Activated CD4-positive, alpha-beta T cell treated with anti-CD3 and anti-CD28 coated beads for 36 hours (primary cell): ENCODE measurements at places on chromosomes 11 and 22.

GRCh38 chr22:38327805-38328204 is 10.6 kb upstream of the CSNK1E start:
- no peak for DNase-seq
- no peak overlapping the region for H3K27ac ChIP-seq
- H3K27me3 ChIP-seq: peaks cover 4% of the 10 kb centered on the region
- H3K4me1 ChIP-seq: no peaks in the 10 kb centered on the region
- no peak overlapping the region for H3K4me3 ChIP-seq

DNA sequence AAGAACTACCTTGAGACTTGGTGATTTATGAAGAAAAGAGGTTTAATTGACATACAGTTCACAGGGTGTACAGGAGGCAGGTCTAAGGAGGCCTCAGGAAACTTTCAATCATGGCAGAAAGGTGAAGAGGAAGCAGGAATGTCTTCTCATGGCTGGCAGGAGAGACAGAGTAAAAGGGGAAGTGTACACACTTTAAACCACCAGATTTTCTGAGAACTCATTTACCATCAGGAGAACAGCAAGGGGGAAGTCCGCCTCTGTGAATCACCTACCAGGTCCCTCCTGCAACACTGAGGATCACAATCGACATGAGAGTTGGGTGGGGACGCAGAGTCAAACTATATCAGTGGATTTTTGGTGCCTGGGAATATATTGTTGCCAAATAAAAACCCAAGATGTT is 40.3 kb upstream of the OR5D13 start:
- H3K27ac ChIP-seq: no peak overlapping the region
- DNase-seq: no peak
- no peak overlapping the region for H3K4me3 ChIP-seq

- H3K4me3 ChIP-seq: no peak overlapping the region
- H3K27me3 ChIP-seq: no peaks in the 10 kb centered on the region
- H3K36me3 ChIP-seq: peaks cover 23% of the 10 kb centered on the region
- peaks cover 28% of the 10 kb centered on the region for H3K4me1 ChIP-seq
These were observed 9.7 kb downstream of the CAT start for GRCh38 chr11:34448223-34448994.

GRCh38 chr11:14010665-14011064 is 48.1 kb downstream of the SPON1 start:
- H3K36me3 ChIP-seq: no peaks in the 10 kb centered on the region
- H3K27me3 ChIP-seq: no peaks in the 10 kb centered on the region
- H3K4me3 ChIP-seq: no peak overlapping the region
- no peaks in the 10 kb centered on the region for H3K4me1 ChIP-seq

GRCh38 chr11:102197670-102198139 is 87.5 kb downstream of the YAP1 start:
- no peak overlapping the region for H3K27ac ChIP-seq
- H3K4me3 ChIP-seq: no peak overlapping the region
- H3K27me3 ChIP-seq: peaks cover 18% of the 10 kb centered on the region
- no peak for DNase-seq
- H3K36me3 ChIP-seq: no peaks in the 10 kb centered on the region

- no peak overlapping the region for H3K27ac ChIP-seq
- no peaks in the 10 kb centered on the region for H3K27me3 ChIP-seq
- no peak overlapping the region for H3K4me3 ChIP-seq
- H3K36me3 ChIP-seq: no peaks in the 10 kb centered on the region
- DNase-seq: no peak
These were observed 528.4 kb downstream of the MIAT start for GRCh38 chr22:27185760-27186302.

GRCh38 chr11:39434466-39434865 is 2025.0 kb downstream of the LRRC4C start:
- H3K4me1 ChIP-seq: no peaks in the 10 kb centered on the region
- no peak for DNase-seq
- no peaks in the 10 kb centered on the region for H3K27me3 ChIP-seq
- no peak overlapping the region for H3K27ac ChIP-seq

DNA sequence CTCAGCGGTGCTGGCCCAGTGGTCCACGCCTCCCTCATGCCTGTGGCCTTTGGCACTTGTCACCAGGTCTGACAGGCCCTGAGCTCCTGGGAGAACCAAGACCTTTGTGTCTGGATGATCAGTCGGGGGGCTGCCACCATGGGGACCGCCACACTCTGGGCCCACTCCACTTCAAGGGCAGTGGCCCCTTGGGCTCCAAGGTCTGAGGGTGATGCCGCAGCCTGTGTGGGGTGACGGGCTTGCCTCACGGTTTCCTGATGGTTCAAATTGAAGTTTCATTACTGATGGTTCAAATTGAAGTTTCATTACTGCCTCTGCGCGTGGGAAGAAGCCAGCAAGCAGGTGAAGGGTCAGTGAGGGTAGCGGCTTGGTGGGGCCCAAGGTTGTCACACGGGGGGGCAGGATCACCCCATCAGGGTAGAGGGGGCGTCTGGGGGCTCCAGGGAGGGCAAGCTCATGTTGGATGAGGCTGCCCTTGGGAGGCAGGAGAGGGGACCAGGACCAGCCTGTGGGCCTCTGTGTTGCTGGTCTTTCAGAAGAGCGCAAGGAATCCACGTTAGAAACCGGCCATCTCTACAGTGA is 27.5 kb downstream of the TRMU start:
- no peak overlapping the region for H3K4me3 ChIP-seq
- no peak overlapping the region for H3K27ac ChIP-seq
- peaks cover 17% of the 10 kb centered on the region for H3K36me3 ChIP-seq

- H3K4me1 ChIP-seq: no peaks in the 10 kb centered on the region
- no peaks in the 10 kb centered on the region for H3K36me3 ChIP-seq
- H3K4me3 ChIP-seq: no peak overlapping the region
- no peak for DNase-seq
- no peak overlapping the region for H3K27ac ChIP-seq
These were observed 611.6 kb upstream of the CADM1 start for GRCh38 chr11:116115801-116116200.

- no peak overlapping the region for H3K4me3 ChIP-seq
- peaks cover 2% of the 10 kb centered on the region for H3K27me3 ChIP-seq
- no peak for DNase-seq
- no peaks in the 10 kb centered on the region for H3K36me3 ChIP-seq
- no peak overlapping the region for H3K27ac ChIP-seq
- no peaks in the 10 kb centered on the region for H3K4me1 ChIP-seq
These were observed 381.3 kb downstream of the CTTN start for GRCh38 chr11:70779433-70780245.

GRCh38 chr11:59263225-59263894 is 50.6 kb upstream of the MPEG1 start:
- no peaks in the 10 kb centered on the region for H3K27me3 ChIP-seq
- no peaks in the 10 kb centered on the region for H3K36me3 ChIP-seq
- no peak overlapping the region for H3K27ac ChIP-seq
- H3K4me3 ChIP-seq: no peak overlapping the region
- no peaks in the 10 kb centered on the region for H3K4me1 ChIP-seq

- H3K36me3 ChIP-seq: no peaks in the 10 kb centered on the region
- no peaks in the 10 kb centered on the region for H3K27me3 ChIP-seq
- H3K27ac ChIP-seq: no peak overlapping the region
- H3K4me1 ChIP-seq: no peaks in the 10 kb centered on the region
- no peak overlapping the region for H3K4me3 ChIP-seq
- DNase-seq: no peak
These were observed 138.4 kb downstream of the BRD1 start for GRCh38 chr22:49689255-49689770.

DNA sequence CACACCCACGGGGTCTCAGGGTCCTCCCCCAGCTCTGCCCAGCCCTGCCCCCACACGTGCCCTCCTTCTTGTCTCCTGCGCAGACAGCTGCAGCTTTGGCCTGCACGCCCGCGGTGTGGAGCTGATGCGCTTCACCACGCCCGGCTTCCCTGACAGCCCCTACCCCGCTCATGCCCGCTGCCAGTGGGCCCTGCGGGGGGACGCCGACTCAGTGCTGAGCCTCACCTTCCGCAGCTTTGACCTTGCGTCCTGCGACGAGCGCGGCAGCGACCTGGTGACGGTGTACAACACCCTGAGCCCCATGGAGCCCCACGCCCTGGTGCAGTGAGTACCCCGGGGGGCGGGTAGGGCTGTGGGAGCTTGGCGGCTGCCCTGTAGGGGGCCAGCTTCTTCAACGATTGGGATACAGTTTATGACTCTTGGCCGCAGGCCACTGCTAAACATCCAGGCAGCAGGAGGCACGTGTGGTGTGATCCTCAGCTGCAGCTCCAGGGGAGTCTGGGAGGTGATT is 30.8 kb downstream of the ST14 start:
- H3K27ac ChIP-seq: no peak overlapping the region
- H3K4me3 ChIP-seq: no peak overlapping the region
- H3K4me1 ChIP-seq: no peaks in the 10 kb centered on the region
- no peaks in the 10 kb centered on the region for H3K36me3 ChIP-seq
- no peaks in the 10 kb centered on the region for H3K27me3 ChIP-seq
- no peak for DNase-seq

- H3K36me3 ChIP-seq: no peaks in the 10 kb centered on the region
- peaks cover 7% of the 10 kb centered on the region for H3K27me3 ChIP-seq
- no peak overlapping the region for H3K4me3 ChIP-seq
- no peak overlapping the region for H3K27ac ChIP-seq
These were observed 3.4 kb upstream of the IGLL5 start for GRCh38 chr22:22884010-22884887.

- no peak overlapping the region for H3K4me3 ChIP-seq
- DNase-seq: no peak
- H3K27ac ChIP-seq: no peak overlapping the region
- peaks cover 20% of the 10 kb centered on the region for H3K4me1 ChIP-seq
- no peaks in the 10 kb centered on the region for H3K27me3 ChIP-seq
These were observed 17.2 kb upstream of the FCHSD2 start for GRCh38 chr11:73159297-73159696.
